Stimulated activated CD4-positive, alpha-beta T cell treated with anti-CD3 and anti-CD28 coated beads, Interleukin-1b, Interleukin-23, amount 100 ng/mL, for 1 hour (primary cell): ENCODE measurements at places on chromosomes 4 and X.

- no peak for DNase-seq
Measured at GRCh38 chrX:155028129-155028528, 1.5 kb downstream of the FUNDC2 start.

DNA sequence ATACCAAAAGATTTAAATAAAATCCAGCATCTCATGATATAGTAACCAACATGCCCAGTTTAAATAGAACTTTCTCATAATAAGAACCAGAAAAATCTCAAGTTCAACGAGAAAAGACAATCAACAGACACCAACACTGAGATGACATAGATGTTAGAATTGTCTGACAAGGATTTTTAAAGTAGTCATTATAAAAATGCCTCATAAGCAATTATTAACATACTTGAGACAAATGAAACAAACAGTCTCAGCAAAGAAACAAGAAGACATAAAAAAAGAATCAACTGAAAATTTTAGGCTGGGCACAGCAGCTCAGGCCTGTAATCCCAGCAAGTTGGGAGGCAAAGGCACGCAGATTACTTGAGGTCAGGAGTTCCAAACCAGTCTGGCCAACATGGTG lies 118.1 kb downstream of the FGF16 start:
- DNase-seq, result no peak

GRCh38 chr4:2923141-2923551 lies 40.1 kb downstream of the NOP14 start:
- DNase-seq, result no peak

DNA sequence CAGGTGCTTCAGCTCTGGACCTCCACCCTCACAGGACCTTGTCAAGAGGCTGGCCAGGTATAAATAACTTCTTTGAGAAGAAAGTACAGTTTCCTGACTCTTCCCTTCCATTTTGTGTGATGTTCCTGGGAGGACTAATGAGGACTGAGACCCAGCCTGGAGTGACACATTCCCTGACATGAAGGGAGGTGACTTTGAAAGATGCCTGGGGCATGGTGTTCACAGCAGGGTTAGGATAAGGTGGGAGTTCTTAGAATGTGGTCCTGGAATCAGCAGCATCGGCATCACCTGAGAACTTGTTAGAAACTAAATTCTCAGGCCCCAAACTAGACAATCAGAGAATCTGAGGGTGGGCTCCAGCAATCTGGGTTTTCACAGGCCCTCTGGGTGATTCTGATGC lies 224.9 kb upstream of the BOD1L1 start:
- DNase-seq, result no peak

DNA sequence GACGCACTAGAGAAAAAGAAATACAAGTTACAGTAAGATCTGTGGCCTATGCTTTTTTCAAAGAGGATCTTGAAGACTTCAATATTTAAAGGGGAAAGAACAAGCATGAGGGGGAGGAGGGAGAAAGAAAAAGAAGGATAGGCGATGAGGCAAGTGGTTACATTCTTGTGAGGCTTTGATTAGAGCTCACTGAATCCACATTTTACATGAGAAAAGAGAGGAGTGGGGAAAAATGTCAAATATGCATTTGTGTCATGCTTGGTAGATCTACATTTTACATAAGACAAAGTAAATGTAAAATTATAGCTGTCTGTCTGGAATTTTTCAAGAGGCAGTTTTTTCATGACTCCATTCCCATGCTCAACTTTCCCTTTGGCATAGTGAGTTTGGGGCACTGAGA lies 965.9 kb downstream of the FSTL5 start:
- no peak for DNase-seq

GRCh38 chr4:70298051-70298450 lies 36.7 kb upstream of the CABS1 start:
- DNase-seq, result no peak

DNA sequence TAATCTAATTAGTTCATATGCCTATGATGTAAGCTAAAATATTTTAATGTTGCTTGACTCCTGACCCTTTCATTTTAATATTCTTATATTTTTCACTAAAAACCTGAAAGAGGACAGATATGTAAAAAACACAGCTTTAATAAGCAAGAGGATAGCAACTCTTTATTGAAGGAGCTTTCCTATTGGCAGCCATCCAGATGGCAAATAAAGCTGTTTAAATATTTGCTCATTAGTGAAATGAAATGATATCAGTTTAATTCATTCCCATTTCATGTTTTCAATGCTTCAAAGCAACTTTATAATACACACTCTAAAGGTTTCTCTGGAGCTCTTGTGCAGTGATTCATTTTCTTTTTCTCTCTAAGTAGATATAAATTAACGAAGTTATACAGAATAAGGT lies 473.4 kb downstream of the PCDH7 start:
- DNase-seq, result no peak

DNA sequence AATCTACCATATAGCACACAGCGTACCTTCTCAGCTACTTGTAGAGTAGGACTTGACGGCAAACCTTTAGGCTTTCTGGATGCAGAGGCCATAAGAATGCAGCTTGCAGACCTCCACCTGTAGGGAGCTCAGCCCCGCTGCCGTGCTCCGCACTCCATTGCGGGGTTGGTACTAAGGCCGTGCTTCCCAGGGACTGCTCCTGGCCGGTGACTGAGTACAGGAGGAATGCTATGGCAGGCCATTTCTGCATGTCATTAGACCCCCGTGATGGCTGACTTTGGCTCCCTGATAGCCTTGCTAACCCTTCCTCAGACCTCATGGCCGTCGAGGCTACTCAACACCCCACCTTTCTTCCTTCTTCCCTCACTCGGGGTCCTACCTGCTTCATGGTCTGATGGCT lies 26.4 kb downstream of the TIGD2 start:
- DNase-seq, result no peak

DNA sequence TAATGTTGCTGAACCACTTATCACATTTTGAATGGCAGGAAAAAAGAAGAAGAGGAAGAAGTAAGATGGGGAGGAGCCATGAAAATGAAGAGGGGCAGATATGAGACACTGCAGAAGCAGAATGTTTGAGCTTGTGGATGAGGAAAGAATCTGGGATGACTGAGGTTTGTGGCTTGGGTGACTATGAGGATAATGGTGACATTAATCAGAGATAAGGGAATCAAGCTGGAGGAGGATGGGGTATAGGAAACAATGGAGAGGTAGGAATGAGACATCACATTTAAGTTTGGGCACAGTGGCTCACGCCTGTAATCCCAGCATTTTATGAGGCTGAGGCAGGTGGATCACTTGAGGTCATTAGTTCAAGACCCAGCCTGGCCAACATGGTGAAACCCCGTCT lies 19.1 kb upstream of the PHF8 start:
- DNase-seq, result no peak

DNA sequence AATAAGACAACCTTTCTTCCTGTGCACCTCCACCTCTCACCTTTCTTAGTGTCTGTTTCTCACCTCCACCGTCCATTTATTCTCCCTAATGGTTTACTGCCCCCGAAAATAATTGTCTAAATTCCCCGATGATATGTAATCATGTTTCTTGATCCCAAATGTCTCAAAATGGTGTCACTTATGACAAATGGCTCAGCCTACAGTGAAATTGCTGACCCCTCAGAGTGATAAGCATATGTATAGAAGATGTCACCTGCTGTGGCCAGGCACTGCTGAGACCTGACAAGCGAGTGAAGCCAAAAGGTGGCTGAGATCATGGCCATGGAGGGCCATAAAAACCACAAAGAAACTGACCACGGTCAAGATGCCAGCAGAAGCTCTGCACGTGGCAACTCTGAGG lies 35.7 kb downstream of the MSL3 start:
- DNase-seq, result no peak
